PC-3 (cell line): ENCODE measurements at places on chromosomes 16 and 17.

GRCh38 chr17:77854759-77855745 is 103.5 kb upstream of the TNRC6C start:
- H3K27ac ChIP-seq = no peak overlapping the region
- no peaks in the 10 kb centered on the region for H3K36me3 ChIP-seq
- H3K27me3 ChIP-seq = peaks cover 36% of the 10 kb centered on the region
- no peak for DNase-seq
- H3K4me1 ChIP-seq = no peaks in the 10 kb centered on the region

GRCh38 chr17:69669441-69670178 is 255.1 kb downstream of the MAP2K6 start:
- no peak overlapping the region for H3K4me3 ChIP-seq
- peak; percentile 9 for DNase-seq
- H3K4me1 ChIP-seq = peaks cover 7% of the 10 kb centered on the region
- H3K27ac ChIP-seq = no peak overlapping the region
- no peaks in the 10 kb centered on the region for H3K36me3 ChIP-seq

DNA sequence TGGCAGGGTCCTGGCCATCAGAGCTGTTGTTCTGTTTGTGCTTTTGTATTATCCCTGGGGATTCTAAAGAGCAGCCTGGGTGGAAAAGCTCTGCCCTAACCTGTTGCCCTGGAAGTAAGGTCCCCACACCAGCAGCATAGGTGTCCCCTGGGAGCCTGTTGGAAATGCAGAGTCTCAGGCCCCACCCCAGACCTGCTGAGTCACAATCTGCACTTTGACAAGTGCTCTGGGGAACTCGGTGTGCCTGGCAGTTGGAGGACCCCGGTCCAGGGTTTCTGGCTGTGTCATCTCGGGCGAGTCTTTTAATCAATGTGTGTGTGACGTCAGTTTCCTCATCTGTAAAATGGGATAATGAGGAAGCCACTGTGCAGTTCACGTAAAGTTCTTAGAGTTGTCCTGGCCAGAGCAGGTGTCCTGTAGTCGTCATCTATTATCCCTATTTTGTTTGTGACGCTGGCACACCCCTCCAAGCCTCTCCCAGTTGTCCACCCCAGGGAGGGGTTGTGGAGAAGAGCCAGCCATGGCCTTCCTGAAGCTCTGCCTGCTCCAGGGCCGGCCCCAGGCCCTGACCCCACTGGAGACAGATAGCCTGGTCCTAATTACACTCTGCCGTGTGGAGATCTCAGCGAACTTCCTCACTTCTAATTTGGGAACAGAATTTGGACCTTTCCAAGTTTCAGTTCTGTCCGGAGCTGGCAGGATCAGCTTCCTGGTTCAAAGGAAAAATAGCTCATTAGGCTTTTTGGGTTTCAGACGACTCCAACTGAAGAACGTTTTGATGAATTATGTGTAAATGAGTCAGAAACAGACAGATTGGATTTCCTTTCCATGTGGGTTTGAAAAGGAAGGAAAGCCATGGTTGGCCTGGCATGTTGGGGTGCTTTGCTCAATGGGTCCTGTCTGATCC is 295.7 kb upstream of the FOXF1 start:
- H3K36me3 ChIP-seq = no peaks in the 10 kb centered on the region
- no peak overlapping the region for H3K4me3 ChIP-seq
- peaks cover 59% of the 10 kb centered on the region for H3K27me3 ChIP-seq
- no peak overlapping the region for H3K27ac ChIP-seq
- H3K4me1 ChIP-seq = no peaks in the 10 kb centered on the region

- H3K36me3 ChIP-seq = no peaks in the 10 kb centered on the region
- H3K4me1 ChIP-seq = peaks cover 10% of the 10 kb centered on the region
- H3K4me3 ChIP-seq = no peak overlapping the region
- H3K27me3 ChIP-seq = no peaks in the 10 kb centered on the region
- no peak for DNase-seq
Measured at GRCh38 chr17:58641887-58642311, 49.9 kb downstream of the TEX14 start.

DNA sequence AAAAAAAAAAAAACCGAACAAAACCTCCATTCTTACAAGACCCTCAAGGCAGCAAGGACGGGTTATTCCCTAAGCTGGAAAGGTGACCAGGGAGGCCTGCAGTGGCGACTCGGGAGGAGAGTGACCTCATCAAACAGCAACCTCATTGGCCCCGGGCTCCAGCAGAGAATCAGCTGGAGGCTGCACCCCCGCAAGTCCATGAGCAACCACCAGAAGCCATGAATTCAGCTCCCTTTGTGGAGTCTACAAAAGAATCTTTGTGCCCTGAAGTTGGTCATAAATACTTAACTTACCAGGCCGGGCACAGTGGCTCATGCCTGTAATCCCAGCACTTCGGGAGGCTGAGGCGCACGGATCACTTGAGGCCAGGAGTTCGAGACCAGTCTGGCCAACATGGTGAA is 80.9 kb upstream of the CREBBP start:
- H3K36me3 ChIP-seq = no peaks in the 10 kb centered on the region
- peak; percentile 3 for DNase-seq
- H3K27me3 ChIP-seq = no peaks in the 10 kb centered on the region
- H3K4me3 ChIP-seq = 0 out of 2 replicates have a peak overlapping the region, but pooled peaks have one; percentile 73
- H3K27ac ChIP-seq = peak overlapping the region; percentile 41
- 0 out of 2 replicates have a peak, but pooled peaks cover 5% of the 10 kb centered on the region for H3K4me1 ChIP-seq

DNA sequence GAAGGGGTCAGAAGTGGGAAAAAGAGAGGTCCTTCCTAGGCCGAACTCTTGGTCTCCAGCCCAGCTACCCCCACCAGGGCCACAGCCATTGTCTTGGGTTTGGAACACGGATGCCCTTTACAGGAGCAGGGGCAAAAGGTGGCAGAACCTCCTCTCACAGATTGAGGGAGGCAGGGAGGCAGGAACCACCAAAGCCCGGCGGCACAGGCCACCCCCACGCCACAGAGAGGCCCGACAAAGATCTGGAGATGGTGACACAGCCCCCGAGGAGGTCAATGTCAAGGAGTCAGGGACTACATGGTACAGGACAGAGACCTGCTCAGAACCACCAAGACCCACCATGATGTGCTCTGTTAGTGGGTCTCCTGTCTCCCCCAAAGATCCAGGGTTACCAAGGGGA is 44.4 kb upstream of the DLX4 start:
- no peak for DNase-seq
- no peak overlapping the region for H3K27ac ChIP-seq

DNA sequence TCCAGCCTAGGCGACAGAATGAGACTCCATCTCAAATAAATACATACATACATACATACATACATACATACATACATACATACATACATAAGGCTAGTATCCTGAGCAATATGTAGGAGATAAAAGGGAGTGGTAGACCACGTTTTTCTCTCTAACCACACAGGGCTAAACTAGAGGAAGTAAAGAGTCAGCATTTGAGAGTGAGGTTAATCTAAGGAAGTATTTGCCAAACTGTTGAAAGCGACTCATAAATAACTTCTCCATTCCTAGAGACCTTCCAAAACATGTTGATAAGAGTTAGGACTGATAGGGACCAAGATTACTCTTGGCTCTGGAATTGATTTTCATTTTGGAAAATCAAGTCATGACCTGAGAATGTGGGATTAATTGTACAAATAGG is 68.9 kb downstream of the NEUROD2 start:
- no peaks in the 10 kb centered on the region for H3K36me3 ChIP-seq
- peaks cover 9% of the 10 kb centered on the region; the same call in 1 of the 2 replicates for H3K4me1 ChIP-seq
- no peaks in the 10 kb centered on the region for H3K27me3 ChIP-seq
- H3K4me3 ChIP-seq = no peak overlapping the region
- no peak overlapping the region for H3K27ac ChIP-seq

DNA sequence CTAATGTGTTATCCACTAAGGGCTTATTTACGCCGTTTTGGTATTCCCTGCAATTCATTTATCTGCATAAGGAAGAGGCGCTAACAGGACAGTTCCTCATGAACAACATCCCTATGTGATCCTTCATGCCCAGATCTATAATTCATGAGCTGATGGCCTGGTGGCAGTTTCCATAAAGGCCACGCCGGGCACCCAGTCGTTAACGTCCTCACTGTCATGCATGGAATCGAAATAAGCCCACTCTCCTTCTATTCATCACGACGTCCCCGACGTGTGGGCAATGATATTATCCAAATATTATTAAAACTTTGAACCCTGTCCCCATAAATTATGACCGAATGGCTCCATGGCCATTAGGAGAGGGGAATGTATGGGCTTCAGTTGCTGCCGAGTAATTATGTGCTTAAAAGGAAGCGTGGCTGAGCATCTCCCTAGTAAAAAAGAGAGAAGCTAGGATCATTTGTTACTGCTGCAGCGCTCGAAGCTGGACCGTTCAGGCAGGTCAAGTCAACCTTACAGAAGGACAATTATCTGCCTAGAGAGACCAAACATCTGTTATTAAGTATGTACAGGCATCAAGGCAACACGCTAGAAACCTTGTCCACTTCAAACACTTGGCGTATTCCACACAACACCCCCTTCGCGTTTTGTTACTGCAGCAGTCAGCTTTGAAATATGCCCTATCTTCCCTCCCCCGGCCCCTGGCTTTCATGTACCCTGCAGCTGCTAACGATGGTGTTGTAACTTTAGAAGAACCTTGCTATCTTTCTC is 94.0 kb upstream of the SALL1 start:
- no peak overlapping the region for H3K27ac ChIP-seq
- no peak overlapping the region for H3K4me3 ChIP-seq
- no peaks in the 10 kb centered on the region for H3K27me3 ChIP-seq
- no peaks in the 10 kb centered on the region for H3K36me3 ChIP-seq
- no peaks in the 10 kb centered on the region for H3K4me1 ChIP-seq

GRCh38 chr16:22375963-22376640 is 1.7 kb upstream of the CDR2 start:
- H3K4me3 ChIP-seq = no peak overlapping the region
- H3K4me1 ChIP-seq = peaks cover 17% of the 10 kb centered on the region
- no peak for DNase-seq
- H3K36me3 ChIP-seq = no peaks in the 10 kb centered on the region
- H3K27me3 ChIP-seq = no peaks in the 10 kb centered on the region

GRCh38 chr16:19497176-19497575 is 24.7 kb downstream of the GDE1 start:
- H3K4me1 ChIP-seq = no peaks in the 10 kb centered on the region
- no peak for DNase-seq
- H3K36me3 ChIP-seq = peaks cover 11% of the 10 kb centered on the region; the same call in 1 of the 2 replicates
- H3K4me3 ChIP-seq = no peak overlapping the region

- no peaks in the 10 kb centered on the region for H3K27me3 ChIP-seq
- no peaks in the 10 kb centered on the region for H3K36me3 ChIP-seq
- H3K4me1 ChIP-seq = peaks cover 69% of the 10 kb centered on the region
- no peak overlapping the region for H3K27ac ChIP-seq
Measured at GRCh38 chr16:24990803-24991202, 24.4 kb downstream of the ARHGAP17 start.

- DNase-seq = no peak
- no peak overlapping the region for H3K4me3 ChIP-seq
- no peaks in the 10 kb centered on the region for H3K27me3 ChIP-seq
- H3K27ac ChIP-seq = no peak overlapping the region
- peaks cover 13% of the 10 kb centered on the region for H3K36me3 ChIP-seq
Measured at GRCh38 chr17:57271821-57272220, 15.5 kb downstream of the MSI2 start.

- no peak overlapping the region for H3K4me3 ChIP-seq
- no peak overlapping the region for H3K27ac ChIP-seq
- H3K36me3 ChIP-seq = no peaks in the 10 kb centered on the region
- DNase-seq = peak; percentile 75
- H3K27me3 ChIP-seq = no peaks in the 10 kb centered on the region
Measured at GRCh38 chr17:71753070-71753469, 367.8 kb upstream of the SOX9 start.

- H3K4me1 ChIP-seq = peaks cover 23% of the 10 kb centered on the region
- no peaks in the 10 kb centered on the region; the same call in none of the 2 replicates for H3K36me3 ChIP-seq
- no peak overlapping the region for H3K27ac ChIP-seq
- no peak for DNase-seq
- H3K4me3 ChIP-seq = no peak overlapping the region
- H3K27me3 ChIP-seq = no peaks in the 10 kb centered on the region
Measured at GRCh38 chr16:967077-967541, 3.7 kb downstream of the LMF1 start.

DNA sequence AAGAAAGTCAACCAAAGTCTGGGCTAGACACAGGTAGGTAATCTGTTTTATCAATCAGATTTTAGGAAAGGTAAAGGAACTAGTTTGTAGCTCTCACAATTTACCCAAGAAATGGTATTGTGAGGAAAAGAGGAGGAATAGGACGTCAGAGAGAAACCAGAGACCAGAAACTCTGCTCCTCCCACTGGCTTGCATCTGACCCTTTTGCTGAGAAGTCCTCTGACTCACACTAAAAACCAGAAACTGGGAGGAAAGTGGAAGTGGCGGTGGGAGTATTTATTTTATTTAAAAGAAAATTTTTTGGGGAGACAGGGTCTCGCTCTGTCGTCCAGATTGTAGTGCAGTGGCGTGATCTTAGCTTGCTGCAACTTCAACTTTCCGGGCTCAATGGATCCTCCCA is 38.0 kb upstream of the MNT start:
- peaks cover 3% of the 10 kb centered on the region; the same call in 1 of the 2 replicates for H3K36me3 ChIP-seq
- DNase-seq = no peak

- no peak overlapping the region for H3K4me3 ChIP-seq
- H3K27ac ChIP-seq = no peak overlapping the region
- no peaks in the 10 kb centered on the region for H3K36me3 ChIP-seq
Measured at GRCh38 chr16:4114257-4115208, 1.7 kb downstream of the ADCY9 start.

GRCh38 chr17:74012465-74012864 is 191.0 kb upstream of the RPL38 start:
- no peak overlapping the region for H3K27ac ChIP-seq
- peaks cover 78% of the 10 kb centered on the region for H3K27me3 ChIP-seq
- H3K36me3 ChIP-seq = no peaks in the 10 kb centered on the region
- H3K4me1 ChIP-seq = no peaks in the 10 kb centered on the region
- DNase-seq = no peak

DNA sequence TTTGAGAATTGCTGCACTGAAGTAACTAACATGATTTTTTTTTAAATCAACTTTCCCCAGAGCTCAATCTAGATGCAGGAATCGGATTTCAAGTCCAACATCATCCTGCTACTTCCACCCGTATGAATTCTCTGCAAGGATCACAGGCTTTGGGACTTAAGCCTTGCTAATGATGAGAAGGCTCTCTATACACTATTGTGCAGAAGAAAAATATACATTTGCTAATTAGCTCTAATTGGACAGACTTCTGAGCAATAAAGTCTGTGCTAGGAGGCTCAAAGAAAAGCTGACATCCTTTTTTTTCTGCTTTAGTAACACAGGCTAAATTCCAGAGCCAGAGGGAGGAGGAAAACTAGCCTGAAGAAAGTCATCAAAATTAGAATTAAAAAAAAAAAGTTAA is 433.6 kb downstream of the PMP22 start:
- DNase-seq = no peak
- no peak overlapping the region for H3K4me3 ChIP-seq
- no peak overlapping the region for H3K27ac ChIP-seq
- H3K4me1 ChIP-seq = no peaks in the 10 kb centered on the region

DNA sequence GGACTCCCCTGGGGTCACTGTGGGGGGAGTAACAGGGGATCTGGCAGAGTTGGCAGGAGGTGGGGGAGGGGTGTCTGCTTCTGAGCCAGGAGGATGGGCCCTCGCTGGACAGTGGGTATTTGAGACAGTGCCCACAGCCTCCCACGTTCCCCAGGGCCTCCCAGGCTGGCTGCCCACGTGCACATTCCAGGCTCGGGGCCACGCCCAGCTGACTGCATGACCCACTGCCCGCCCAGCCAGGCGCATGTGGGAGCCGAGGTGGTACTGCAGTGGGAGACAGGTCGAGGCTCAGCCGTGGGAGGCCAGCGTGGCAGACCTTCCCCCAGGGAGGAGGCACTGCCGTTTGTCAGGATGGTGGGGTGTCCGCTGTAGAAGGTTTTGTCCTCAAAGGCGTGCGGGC is 38.8 kb downstream of the BAHCC1 start:
- no peak for DNase-seq
- H3K36me3 ChIP-seq = no peaks in the 10 kb centered on the region
- no peaks in the 10 kb centered on the region for H3K27me3 ChIP-seq
- H3K4me3 ChIP-seq = no peak overlapping the region
- H3K4me1 ChIP-seq = peaks cover 7% of the 10 kb centered on the region
